ENCODE measurements at places on chromosomes 7 and 10. TPM values are rescaled to one million over a fixed set of nuclear protein-coding genes. Genes with fewer than 3 reads are reported as not detected.

Gene PCDH15
- not detected for total RNA-seq

Gene ANKRD61
- total RNA-seq, result not detected

GRCh38 chr7:111045449-111045848, 45.5 kb upstream of the LRRN3 start:
- DNase-seq, result no peak

- no peak for DNase-seq
Measured at GRCh38 chr7:149022756-149023360, 5.4 kb downstream of the PDIA4 start.

DNA sequence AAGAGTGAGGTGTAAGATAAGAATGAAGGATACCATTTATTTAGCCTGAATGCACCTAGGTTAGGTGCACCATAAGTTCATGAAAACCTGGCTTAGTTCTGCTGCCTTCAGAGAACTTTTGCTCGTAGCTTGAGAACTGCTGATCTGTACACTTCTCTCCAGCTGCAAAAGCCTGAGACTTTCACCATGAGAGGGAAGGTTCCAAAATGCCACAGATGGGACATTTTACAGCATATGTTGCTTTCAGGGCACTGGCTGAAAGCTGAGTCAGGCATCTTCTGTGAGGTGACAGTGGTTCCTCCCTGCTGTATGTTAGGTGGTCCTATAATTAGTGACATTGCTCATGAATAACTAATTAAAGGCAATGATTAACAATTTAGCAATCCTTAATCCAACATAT, 298.3 kb downstream of the GALNT17 start:
- no peak for DNase-seq

GRCh38 chr10:118871244-118871865, 116.6 kb upstream of the CACUL1 start:
- no peak for DNase-seq

All from CD4-positive, CD25-positive, alpha-beta regulatory T cell (primary cell).